ENCODE measurements at places on chromosomes 5 and 9.

- DNase-seq = no peak
These were observed 20.0 kb upstream of the MYOT start for GRCh38 chr5:137847687-137848086.

DNA sequence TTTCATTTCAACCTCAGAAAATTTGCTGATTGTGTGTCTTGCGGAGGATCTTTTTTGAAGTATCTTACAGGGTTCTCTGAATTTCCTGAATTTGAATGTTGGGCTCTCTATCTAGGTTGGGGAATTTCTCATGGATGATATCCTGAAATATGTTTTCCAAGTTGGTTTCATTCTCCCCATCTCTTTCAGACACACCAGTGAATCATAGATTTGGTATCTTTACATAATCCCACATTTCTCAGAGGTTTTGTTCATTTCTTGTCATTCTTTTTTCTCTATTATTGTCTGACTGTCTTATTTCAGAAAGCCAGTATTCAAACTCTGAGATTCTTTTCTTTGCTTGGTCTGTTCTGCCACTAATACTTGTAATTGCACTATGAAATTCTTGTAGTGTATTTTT lies 456.9 kb downstream of the PRELID2 start:
- DNase-seq = no peak

DNA sequence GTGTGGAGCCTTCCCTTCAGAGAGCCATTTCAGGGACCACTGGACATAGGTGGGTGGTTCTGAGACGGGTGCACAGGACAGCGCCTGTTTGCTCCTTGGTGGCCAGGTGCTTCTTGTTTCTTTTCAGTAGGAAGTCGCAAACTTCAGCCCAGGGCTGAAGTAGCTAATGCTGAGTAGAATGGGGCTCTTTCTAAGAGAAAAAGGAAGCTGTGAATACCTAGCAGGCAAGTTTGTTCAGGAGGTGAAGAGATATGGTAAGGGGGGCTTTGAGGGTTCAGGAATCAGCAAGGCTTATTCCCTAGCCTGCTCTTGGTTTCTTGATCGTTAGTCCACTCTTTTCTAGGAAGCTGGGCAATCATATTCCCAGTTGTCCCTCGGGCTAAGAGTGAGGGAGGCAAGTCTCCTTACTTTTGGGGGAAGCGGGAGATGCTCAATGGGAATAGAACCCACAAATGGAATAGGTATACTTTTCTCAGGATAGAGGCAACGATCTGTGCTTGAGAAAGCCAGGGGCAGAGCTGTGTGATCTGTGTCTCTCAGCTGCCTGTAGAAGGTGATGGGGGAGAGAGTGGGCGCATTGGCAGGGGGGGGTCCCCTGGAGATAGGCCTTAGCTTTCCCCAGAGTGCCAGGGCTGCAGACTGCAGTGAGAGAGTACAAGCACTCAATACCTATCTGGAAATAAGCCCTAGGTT lies 1.9 kb upstream of the PURA start:
- DNase-seq = no peak

- DNase-seq = no peak
These were observed 10.6 kb upstream of the QSOX2 start for GRCh38 chr9:136255896-136256890.

- no peak for DNase-seq
These were observed 1.0 kb downstream of the FAM53C start for GRCh38 chr5:138339091-138339456.

DNA sequence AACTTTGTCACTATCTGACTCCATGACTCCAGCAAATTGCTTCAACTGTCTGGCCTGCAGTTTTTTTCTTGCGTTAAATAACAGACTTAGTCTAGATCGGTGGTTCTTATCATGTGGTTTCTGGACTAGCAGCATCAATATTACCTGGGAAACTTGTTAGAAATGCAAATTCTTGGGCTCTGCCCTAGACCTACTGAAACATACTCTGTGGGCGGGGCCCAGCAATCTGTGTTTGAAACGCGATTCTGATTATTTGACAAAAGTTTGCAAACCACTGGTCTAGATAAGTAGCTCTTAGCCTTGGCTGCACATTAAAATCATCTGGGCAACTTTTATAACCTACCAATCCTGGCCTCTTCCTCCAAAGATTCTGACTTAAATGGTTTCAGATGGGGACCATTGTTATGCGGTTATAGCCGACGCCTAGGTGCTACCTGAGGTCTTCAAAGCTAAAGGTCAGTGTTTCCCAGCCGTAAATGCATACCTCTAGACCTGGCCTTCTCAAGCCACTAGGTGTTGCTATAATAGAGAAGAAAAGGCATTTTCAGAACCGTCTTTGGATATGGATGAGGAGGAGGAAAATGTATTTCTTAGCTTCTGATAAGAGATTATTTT lies 74.0 kb downstream of the C9orf85 start:
- no peak for DNase-seq

GRCh38 chr5:156481741-156482140 lies 154.8 kb downstream of the SGCD start:
- DNase-seq = no peak

DNA sequence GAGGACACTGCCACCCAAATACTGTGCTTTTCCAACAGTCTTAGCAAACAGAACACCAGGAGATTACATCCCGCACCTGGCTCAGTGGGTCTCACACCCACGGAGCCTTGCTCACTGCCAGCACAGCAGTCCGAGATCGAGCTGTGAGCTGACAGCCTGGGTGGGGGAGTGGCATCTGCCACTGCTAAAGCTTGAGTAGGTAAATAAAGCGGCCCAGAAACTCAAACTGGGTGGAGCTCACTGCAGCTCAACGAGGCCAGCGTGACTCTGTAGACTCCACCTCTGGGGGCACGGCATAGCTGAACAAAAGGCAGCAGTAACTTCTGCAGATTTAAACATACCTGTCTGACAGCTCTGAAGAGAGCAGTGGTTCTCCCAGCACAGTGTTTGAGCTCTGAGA lies 28.8 kb downstream of the EPB41L4A start:
- DNase-seq = no peak

DNA sequence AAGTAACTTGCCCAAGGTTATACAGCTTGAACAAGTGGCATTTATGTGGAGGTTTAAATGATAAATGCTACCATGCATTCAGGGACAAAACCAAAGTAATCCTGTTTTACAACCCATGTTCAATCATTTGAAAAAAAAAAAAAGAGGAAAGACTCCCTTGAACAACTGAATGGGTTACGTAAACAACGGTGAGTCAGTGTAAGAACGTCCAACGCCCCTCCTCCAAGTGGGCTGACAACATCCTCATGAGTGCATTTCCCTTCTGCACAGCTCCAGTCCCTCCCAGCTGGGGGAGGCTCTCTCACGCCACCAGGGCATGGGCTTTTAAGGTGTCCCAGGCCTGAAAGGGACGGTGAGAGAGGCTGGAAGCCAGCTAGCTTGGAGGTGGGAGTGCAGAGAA lies 90.0 kb downstream of the PRRT1B start:
- peak; percentile 78 for DNase-seq

DNA sequence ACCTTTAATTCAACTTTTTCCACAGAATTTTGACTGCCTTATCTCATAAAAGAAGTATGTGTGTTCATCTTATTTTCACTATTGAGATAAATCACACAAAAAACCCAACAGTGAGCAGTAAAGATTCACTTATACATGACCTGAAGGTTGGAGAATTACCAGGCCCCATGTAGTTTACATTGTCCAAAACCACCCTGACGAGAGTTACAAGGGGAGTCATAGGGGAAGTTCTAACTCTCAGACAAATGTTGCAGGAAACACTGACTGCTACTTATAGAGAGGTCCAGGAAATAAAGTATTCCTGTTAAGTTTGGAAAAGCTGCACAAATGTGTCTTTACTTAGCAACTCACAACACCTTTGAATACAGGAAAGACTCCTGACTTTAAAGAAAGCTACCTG lies 14.1 kb downstream of the SPATA9 start:
- no peak for DNase-seq

GRCh38 chr9:17116400-17116837 lies 18.4 kb upstream of the CNTLN start:
- DNase-seq = no peak

- peak; percentile 13 for DNase-seq
These were observed 823 bp upstream of the PRDM6 start for GRCh38 chr5:123088031-123088805.

- no peak for DNase-seq
These were observed 13.6 kb upstream of the LAMC3 start for GRCh38 chr9:130995086-130996011.

- DNase-seq = no peak
These were observed 38.9 kb downstream of the CDH6 start for GRCh38 chr5:31232273-31232888.

GRCh38 chr5:172429201-172429940 lies 25.0 kb downstream of the SH3PXD2B start:
- DNase-seq = no peak

GRCh38 chr5:149062371-149063016 lies 368 bp downstream of the SH3TC2 start:
- DNase-seq = no peak

GRCh38 chr5:163489745-163490075 lies 15.7 kb upstream of the MAT2B start:
- DNase-seq = no peak

GRCh38 chr5:172113036-172113435 lies 75.0 kb downstream of the STK10 start:
- DNase-seq = peak; percentile 80

GRCh38 chr5:125100951-125101350 lies 354.5 kb upstream of the ZNF608 start:
- no peak for DNase-seq

- DNase-seq = no peak
These were observed 66.8 kb downstream of the THBS4 start for GRCh38 chr5:80101993-80102392.

DNA sequence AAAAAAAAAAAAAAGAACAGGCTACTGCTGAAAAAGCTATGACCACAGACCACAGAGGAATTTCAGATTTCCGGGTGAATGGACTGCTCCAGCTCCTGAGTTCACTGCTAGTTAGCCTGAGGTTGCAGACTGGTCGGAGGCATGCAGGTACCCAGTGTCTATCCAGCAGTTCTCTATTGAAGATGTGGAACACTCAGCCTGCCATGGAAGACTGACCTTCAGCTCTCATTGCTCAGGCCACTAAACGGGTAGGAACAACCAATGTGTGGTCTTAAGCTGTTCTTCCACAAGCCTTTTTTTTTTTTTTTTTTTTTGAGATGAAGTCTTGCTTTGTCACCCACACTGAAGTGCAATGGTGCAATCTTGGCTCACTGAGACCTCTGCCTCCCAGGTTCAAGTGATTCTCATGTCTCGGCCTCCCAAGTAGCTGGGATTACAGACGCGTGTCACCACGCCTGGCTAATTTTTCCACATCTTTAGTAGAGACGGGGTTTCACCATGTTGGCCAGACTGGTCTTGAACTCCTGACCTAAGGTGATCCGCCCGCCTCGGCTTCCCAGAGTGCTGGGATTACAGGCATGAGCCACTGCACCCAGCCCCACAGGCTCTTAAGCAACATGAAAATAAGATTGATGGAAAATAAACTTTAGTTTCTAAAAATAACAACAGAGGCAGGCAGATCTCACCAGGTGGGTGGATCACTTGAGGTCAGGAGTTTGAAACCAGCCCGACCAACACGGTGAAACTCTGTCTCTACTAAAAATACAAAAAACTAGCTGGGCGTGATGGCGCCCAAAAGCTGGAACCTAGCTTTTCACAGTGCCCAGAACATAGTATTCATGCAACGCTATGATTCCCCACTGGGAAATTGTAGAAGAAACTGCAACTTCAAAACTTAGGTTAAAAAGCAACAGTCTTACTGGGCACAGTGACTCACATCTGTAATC lies 20.0 kb upstream of the NPM1 start:
- DNase-seq = no peak

GRCh38 chr9:96476591-96476990 lies 26.6 kb downstream of the HABP4 start:
- DNase-seq = no peak

DNA sequence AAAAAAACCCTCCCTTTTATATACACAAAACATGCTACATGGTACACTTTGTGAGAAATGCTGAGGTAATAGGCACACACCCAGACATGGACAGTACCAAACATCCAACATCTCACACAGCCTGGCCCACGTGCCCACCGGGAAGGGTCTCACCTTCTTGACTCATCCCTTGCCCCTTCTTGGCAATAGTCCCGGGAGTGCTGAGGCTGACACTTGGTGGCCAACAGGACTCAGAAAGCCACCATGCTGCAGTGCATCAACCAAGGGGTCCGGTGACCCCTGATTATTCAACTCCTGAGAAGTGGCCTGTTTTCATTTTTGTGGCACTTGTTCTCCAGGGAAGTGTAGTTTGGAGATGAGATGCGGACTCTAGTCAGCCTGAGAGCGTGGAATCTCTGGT lies 35.0 kb downstream of the ANGPTL2 start:
- DNase-seq = no peak

DNA sequence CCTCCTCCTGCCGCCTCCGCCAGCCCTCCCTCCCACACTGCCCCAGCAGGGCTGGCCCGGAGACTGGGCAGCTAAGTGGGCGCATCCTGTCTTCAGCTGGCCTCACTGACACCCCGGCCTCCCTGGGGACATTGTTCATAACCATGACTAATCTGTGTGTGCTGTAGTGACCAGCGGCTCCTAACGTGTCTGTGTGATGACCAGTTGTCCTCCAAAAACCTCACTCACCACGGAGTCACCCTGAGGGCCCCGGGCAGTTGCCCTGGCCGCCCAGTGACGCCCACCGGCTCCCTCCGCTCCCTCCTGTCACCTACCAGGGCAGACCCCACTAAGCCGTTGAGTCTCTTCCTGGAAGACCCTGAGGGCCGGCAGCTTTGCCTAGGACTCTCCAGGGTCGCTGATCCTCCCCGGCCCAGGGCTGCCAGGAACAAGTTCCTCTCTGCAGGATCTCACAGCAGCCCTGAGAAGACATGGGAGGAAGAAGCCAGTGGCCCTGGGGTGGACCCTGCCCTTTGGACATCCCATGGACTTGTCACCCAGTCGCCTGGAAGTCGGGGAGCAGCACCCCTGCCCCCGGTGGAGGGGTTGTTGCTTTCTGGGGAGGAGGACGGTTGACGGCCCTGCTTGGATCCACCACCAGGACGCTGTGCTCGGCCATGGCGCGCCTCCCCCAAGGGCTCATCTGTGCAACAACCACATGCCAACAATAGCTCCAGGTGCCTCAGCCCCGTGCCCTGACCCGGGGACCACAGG lies 110.2 kb upstream of the LMX1B start:
- no peak for DNase-seq

GRCh38 chr5:2701592-2701991 lies 49.9 kb downstream of the IRX2 start:
- no peak for DNase-seq

GRCh38 chr5:168424594-168425323 lies 61.5 kb upstream of the RARS1 start:
- DNase-seq = no peak
